Chondrocyte (in vitro differentiated cells): ENCODE measurements at places on chromosomes 2 and 18. TPM values are rescaled to one million over a fixed set of nuclear protein-coding genes. Genes with fewer than 3 reads are reported as not detected.

- H3K4me1 ChIP-seq, result peaks cover 21% of the 10 kb centered on the region
- peaks cover 1% of the 10 kb centered on the region for H3K36me3 ChIP-seq
- H3K27ac ChIP-seq, result no peak overlapping the region
- no peak for DNase-seq
- no peak overlapping the region for H3K4me3 ChIP-seq
Observed at GRCh38 chr18:11021477-11021876, 127.9 kb downstream of the PIEZO2 start.

GRCh38 chr2:27724191-27724590 is 47.3 kb upstream of the MRPL33 start:
- peak overlapping the region; percentile 83 for H3K27ac ChIP-seq
- DNase-seq, result no peak
- H3K4me1 ChIP-seq, result peaks cover 64% of the 10 kb centered on the region

- H3K27ac ChIP-seq, result no peak overlapping the region
- no peak overlapping the region for H3K4me3 ChIP-seq
- no peaks in the 10 kb centered on the region for H3K36me3 ChIP-seq
- peaks cover 71% of the 10 kb centered on the region for H3K4me1 ChIP-seq
Observed at GRCh38 chr2:119234021-119235019, 10.7 kb downstream of the STEAP3 start.

GRCh38 chr2:209005371-209005770 is 418.5 kb upstream of the MAP2 start:
- no peaks in the 10 kb centered on the region for H3K36me3 ChIP-seq
- H3K4me1 ChIP-seq, result no peaks in the 10 kb centered on the region
- no peak overlapping the region for H3K4me3 ChIP-seq
- no peak overlapping the region for H3K27ac ChIP-seq
- H3K27me3 ChIP-seq, result no peaks in the 10 kb centered on the region

GRCh38 chr2:107804608-107805498 is 21.8 kb upstream of the RGPD4 start:
- H3K27me3 ChIP-seq, result no peaks in the 10 kb centered on the region
- H3K4me3 ChIP-seq, result no peak overlapping the region
- DNase-seq, result no peak
- H3K27ac ChIP-seq, result no peak overlapping the region

GRCh38 chr2:100785626-100786296 is 34.2 kb upstream of the NPAS2 start:
- no peaks in the 10 kb centered on the region for H3K27me3 ChIP-seq
- peak overlapping the region; percentile 92 for H3K27ac ChIP-seq
- H3K4me1 ChIP-seq, result peaks cover 42% of the 10 kb centered on the region
- no peak for DNase-seq
- H3K36me3 ChIP-seq, result no peaks in the 10 kb centered on the region

GRCh38 chr2:224776795-224777558 is 60.8 kb upstream of the CCDC195 start:
- peaks cover 8% of the 10 kb centered on the region for H3K36me3 ChIP-seq
- no peaks in the 10 kb centered on the region for H3K27me3 ChIP-seq
- H3K4me1 ChIP-seq, result peaks cover 34% of the 10 kb centered on the region
- no peak for DNase-seq
- H3K27ac ChIP-seq, result no peak overlapping the region
- H3K4me3 ChIP-seq, result no peak overlapping the region

DNA sequence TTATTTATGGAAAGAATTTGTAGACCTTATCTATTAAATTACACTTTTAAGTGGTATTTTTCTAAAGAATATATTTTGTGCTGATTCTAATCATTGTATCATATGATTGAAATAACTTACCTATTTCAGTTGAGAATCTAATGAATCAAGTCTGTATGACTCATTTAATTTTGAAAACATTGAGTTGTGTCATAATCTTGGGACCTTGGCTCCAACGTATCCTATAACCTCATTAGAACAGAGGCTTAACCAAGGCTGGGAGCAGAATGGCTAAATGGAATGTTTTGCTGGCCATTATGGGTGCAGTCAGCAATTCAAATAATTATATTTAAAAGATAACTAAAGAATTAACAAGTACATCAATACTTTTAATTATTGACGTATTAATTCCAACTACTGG is 19.6 kb upstream of the GULP1 start:
- no peaks in the 10 kb centered on the region for H3K27me3 ChIP-seq
- H3K27ac ChIP-seq, result no peak overlapping the region
- H3K4me1 ChIP-seq, result peaks cover 5% of the 10 kb centered on the region
- peaks cover 2% of the 10 kb centered on the region for H3K36me3 ChIP-seq

DNA sequence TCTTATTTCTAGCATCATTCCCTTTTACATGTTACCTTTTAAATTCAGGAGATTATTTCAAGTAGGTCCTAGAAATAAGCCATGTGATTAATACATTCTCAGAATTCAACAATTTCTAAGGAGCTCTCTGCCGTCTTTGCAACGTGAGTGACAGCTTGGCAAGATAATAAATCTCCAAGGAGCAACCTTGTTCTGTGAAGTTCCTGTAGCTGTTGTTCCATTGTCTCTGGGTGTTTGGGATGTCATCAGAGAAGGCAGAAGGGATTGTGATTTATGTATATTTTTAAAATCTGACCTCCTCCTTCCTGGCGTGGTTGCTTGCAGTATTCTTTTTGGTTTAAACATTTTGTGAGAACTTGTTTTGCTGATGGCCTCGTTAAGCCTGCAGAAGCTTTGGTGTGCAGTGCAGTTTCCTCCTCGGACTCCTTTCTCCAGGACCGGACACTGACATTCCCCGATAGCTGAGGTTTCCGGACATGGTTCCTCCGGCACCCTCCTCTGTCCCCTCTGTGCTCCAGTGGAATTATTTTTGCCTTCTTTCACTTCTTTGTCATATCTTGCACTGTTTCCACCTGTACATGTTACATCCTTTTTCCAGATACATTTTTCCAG is 33.7 kb downstream of the RAMP1 start:
- no peak overlapping the region for H3K4me3 ChIP-seq
- H3K27ac ChIP-seq, result peak overlapping the region; percentile 30
- H3K27me3 ChIP-seq, result no peaks in the 10 kb centered on the region
- peaks cover 4% of the 10 kb centered on the region for H3K36me3 ChIP-seq

DNA sequence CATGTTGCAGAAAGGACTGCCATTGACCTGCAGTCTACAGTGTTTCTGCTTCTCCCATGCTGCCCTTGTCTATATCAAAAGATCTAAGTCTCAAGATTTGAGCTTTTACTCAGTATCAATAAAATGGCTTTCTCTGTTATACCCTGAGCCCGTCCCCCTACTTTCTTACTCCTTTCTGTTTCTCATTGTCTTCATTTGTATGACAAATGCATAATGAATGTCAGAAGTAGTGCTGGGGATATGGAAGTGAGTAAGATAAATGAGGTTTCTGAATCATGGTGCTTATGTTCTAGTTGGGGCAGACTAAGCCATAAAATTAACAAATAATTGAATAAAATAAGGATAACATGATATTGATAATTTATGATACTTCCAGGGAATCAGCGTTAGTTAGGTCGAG is 128.6 kb downstream of the PARD3B start:
- no peak for DNase-seq
- peaks cover 2% of the 10 kb centered on the region for H3K36me3 ChIP-seq
- no peak overlapping the region for H3K27ac ChIP-seq
- no peaks in the 10 kb centered on the region for H3K27me3 ChIP-seq
- no peak overlapping the region for H3K4me3 ChIP-seq
- peaks cover 12% of the 10 kb centered on the region for H3K4me1 ChIP-seq

GRCh38 chr18:54020156-54020745 is 204.2 kb downstream of the MBD2 start:
- H3K4me3 ChIP-seq, result no peak overlapping the region
- no peak for DNase-seq

GRCh38 chr2:53880756-53881155 is 21.0 kb upstream of the GPR75 start:
- H3K36me3 ChIP-seq, result peaks cover 23% of the 10 kb centered on the region
- H3K27ac ChIP-seq, result peak overlapping the region; percentile 54
- no peak overlapping the region for H3K4me3 ChIP-seq
- peaks cover 21% of the 10 kb centered on the region for H3K4me1 ChIP-seq
- DNase-seq, result no peak
- H3K27me3 ChIP-seq, result no peaks in the 10 kb centered on the region

DNA sequence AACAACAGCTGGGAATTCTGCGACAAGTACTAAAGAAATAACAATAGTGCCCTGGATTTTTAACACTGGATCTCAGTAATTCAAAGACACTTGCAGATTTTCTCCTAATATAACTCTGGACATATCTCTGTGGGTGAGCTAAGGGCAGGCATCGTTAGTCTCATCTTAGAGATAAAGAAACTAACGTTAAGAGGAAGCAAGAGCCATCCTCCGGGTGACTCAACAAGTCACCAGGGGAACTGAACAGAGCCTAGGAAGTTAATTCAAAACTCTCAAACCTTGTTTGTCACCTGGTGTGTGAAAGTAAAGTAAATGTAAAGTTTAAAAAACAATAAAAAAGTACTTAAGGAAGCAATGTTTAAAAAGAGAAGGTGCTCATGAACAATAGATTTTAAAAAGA is 41.6 kb upstream of the NRP2 start:
- H3K4me1 ChIP-seq, result peaks cover 12% of the 10 kb centered on the region
- H3K27ac ChIP-seq, result no peak overlapping the region
- H3K36me3 ChIP-seq, result peaks cover 2% of the 10 kb centered on the region
- no peaks in the 10 kb centered on the region for H3K27me3 ChIP-seq

DNA sequence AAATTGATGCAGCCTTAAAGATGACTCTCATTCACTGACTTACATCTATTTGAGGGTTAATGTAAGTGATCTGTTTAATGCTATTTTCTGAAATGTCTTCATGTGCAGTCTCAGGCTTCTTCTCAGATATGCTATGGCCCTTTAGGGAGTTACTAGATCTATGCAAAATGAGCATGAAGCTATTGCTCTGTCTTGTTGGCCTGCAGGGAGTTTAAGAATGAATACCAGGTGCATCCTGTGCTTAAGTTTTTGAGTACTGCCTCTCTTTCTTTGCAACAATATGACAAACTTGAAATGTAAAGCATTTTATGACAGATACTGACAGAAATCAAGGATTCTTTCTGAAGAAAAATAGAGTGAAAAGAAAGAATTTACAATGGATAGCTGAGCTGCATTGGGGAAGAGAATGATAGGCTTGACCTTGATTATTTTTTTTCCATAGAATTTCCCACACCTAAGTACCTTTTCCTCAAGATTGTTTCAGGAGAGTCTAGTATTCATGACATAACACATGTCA is 1058.3 kb upstream of the TMEFF2 start:
- peaks cover 17% of the 10 kb centered on the region for H3K4me1 ChIP-seq
- no peak overlapping the region for H3K27ac ChIP-seq
- H3K27me3 ChIP-seq, result no peaks in the 10 kb centered on the region
- H3K36me3 ChIP-seq, result no peaks in the 10 kb centered on the region

- no peak overlapping the region for H3K4me3 ChIP-seq
- no peaks in the 10 kb centered on the region for H3K27me3 ChIP-seq
- H3K36me3 ChIP-seq, result no peaks in the 10 kb centered on the region
- H3K27ac ChIP-seq, result no peak overlapping the region
- peaks cover 12% of the 10 kb centered on the region for H3K4me1 ChIP-seq
- DNase-seq, result no peak
Observed at GRCh38 chr2:204533629-204534370, 11.5 kb upstream of the PARD3B start.

DNA sequence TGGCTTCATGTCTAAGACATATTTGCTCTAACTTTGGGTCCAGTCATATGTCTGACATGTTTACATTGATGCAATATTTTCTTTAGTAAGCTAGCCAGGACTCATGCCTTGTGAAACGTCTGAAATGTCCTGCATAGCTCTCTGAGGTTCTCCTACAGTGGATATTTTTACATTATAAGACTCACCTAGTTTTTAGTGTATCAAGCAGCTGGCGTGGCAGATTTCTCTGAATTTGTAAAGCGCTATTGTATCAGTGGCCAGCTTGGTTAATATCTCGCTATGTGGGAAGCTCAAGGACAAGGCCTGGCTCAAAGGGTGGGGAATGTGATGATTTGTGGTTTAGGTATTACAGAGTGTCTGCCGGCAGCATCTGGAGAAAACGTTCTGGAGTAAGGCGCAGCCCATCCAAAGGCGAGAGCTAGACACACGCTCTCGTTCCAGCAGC is 164.3 kb downstream of the LTBP1 start:
- H3K27me3 ChIP-seq, result no peaks in the 10 kb centered on the region
- peaks cover 2% of the 10 kb centered on the region for H3K36me3 ChIP-seq
- DNase-seq, result no peak
- H3K4me1 ChIP-seq, result peaks cover 62% of the 10 kb centered on the region

- H3K4me3 ChIP-seq, result no peak overlapping the region
- no peaks in the 10 kb centered on the region for H3K4me1 ChIP-seq
- no peak overlapping the region for H3K27ac ChIP-seq
- no peak for DNase-seq
Observed at GRCh38 chr2:144671695-144672455, 152.0 kb upstream of the ZEB2 start.

DNA sequence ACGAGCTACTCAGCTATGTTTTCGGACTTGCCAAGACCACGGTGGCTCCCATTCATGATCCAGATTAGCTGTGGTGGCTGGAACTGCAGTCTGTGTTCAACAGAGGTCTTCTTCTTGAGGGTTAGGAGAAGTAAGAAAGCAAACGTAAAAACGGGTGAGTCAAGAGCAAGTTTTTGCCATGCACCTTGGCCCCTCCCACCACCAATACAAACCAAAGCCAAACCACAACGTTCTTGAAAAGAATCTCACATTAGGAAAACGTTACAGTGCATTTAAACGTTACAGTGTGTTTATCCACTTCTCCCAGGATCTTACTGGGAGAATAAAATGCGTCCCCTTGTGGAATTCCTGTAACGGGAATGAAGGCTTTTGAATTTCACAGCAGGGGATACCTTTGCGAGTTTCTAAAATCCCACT is 725 bp downstream of the FBXO48 start:
- H3K27ac ChIP-seq, result peak overlapping the region; percentile 94
- no peaks in the 10 kb centered on the region for H3K27me3 ChIP-seq
- no peak for DNase-seq

- H3K27ac ChIP-seq, result peak overlapping the region; percentile 25
- H3K36me3 ChIP-seq, result no peaks in the 10 kb centered on the region
- H3K4me3 ChIP-seq, result no peak overlapping the region
- no peak for DNase-seq
Observed at GRCh38 chr18:24514439-24514838, 54.0 kb downstream of the HRH4 start.

GRCh38 chr2:229196448-229196847 is 74.6 kb downstream of the PID1 start:
- no peaks in the 10 kb centered on the region for H3K27me3 ChIP-seq
- no peaks in the 10 kb centered on the region for H3K4me1 ChIP-seq
- no peak for DNase-seq
- no peaks in the 10 kb centered on the region for H3K36me3 ChIP-seq
- H3K27ac ChIP-seq, result no peak overlapping the region

The DCC gene
- total RNA-seq, result not detected in 3 replicates

The PPM1G gene
- 55.7 to 72.8 TPM (median 59.4 TPM) in 3 replicates for total RNA-seq
